ENCODE measurements at places on chromosomes 12 and 14. TPM values are rescaled to one million over a fixed set of nuclear protein-coding genes. Genes with fewer than 3 reads are reported as not detected.

GRCh38 chr12:113067987-113068935 lies 11.7 kb downstream of the DTX1 start:
- DNase-seq = no peak

DNA sequence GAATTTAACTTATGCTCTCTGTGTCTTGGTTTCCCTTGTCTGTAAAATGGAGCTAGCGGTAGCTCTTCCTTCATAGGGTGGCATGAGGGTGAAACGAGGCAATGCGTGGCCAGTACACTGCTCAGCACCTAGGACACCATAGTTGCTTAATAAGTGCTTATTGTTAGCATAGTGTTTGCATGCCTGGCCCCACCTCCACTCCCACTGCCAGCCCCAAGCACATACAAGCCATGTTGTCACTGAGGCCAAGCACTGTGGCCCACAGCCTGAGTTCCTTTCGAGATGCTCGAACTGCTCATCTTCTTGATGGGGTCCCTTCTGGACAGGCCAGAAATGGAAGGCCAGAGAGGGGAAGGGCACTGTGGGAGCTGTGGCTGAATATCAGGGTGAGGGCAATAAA lies 839 bp downstream of the FICD start:
- no peak for DNase-seq

DNA sequence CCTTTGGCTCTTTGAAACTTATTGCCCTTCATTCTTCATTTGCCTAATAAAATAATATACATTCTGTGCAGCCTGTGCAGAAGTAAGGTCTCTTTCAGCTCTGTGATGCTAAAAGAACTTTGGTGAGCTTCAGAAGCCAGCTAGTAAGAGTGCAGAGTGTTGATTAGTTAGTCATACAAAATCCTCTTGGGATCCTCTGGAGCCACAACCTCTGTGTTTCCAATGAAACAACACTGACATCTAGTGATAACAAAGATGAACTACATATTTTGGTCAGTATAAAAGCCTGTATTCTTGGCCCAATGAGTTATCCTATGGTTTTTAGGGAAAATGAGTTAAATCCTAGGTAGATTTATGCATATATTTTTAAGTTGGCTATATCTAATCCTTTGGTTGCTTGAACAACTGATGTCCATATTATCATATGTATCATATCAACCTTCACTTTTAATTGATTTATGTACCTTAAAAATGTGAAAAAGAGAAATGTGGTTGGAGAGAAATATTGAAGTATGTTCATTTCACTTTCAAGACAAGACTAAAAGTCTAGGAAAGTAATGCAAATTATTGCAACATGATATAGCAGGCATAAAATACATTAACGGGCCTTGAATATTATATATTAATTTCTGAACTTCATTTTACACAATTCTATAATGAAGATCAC lies 158.4 kb downstream of the KLHL28 start:
- DNase-seq = no peak

- no peak for DNase-seq
Measured at GRCh38 chr14:32896979-32897697, 41.5 kb upstream of the NPAS3 start.

DNA sequence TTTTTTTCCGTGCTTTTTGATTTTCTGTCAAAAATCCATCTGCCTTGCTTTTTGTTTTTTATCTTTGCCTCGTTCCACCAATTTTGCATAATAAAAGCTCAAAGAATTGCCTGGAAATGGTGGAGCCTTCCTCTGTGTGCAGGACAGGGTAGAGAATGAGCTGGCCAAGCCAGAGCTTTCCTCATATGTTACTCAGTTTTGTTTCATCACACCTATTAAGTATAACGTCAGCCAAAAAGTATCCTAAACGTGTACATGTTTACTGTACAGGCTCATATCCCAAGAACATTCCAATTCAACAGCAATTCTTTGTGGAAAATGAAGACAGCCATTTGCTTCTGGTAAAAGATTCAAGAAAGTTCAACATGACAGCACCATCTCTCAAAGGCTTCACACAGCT lies 191.2 kb upstream of the LMNTD1 start:
- DNase-seq = no peak

DNA sequence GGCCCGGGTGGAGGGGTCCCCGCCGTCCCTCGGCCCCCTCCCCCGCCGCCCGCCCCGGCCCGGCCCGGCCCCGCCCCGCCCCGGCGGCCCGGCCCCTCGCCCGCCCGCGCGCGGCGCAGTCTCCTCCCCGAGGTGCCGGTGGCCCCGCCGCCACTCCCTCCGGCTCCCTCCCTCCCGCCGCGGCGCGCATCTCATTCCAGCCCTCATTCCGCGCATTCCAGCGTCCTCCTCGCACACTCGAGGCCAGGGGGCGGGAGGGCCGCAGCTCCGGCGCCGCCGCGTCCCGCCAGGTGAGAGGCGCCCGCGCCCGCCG lies at the start of gene TEAD4:
Gene TEAD4, plus strand, starts transcription at position 206 of the 313 bp plus-strand sequence.
- no peak for DNase-seq

DNA sequence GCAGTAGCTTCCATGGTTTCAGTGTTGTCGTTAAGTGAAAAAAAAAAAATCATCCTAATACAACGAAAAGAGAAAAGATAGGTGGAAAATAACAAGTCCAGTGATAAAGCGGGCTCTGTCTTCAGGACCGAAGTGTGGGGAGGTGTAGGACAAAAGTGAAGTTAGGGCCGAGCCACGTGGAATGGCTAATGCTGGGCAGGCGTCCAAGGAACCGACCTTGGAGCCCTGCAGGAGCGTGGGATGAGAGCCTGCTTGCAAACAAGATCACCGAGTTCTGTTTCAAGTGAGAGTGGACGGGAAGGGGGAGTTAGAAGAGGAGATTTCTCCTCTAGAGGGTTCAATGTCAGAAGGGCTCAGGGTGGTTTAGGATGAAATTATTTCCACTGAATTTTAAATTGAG lies 22.2 kb downstream of the A2ML1 start:
- no peak for DNase-seq

DNA sequence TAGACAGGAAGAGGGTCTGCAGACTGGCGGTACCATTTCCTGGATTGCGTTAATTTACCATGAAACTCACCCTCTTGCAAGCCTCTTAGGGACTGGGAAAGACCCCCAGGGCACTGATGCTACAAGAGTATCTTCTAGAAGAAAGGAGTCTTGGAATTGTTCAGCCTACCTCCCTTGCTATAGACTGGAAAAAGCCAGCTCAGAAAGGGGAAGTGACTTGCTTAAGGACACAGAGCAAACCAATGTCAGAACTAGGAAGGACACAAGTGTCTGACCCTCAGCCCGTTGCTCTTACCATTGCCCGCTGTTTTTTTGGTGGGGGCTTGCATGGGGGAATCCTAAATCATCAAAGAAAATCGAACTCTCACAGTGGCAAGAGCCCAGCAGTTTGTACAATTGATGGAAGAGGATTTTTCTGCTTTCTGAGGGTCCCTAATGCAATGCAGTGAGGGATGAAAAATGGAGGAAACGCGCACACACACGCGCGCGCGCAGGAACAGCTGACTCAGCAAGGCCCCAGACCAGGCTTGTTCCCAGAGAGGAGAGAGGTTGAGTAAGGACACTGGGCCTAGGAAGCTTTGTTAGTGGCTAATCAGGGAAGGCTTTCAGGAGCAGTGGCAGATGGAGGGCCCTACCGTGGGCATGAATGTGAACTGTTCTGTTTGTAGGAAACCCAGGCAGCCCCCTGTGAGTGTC lies 50.9 kb downstream of the RIN3 start:
- no peak for DNase-seq

MYF5 gene
- total RNA-seq = not detected

KRT2 gene
- total RNA-seq = not detected

PRIMA1 gene
- total RNA-seq = 3.5 TPM
